ENCODE measurements at places on chromosomes 3 and 15. TPM values are rescaled to one million over a fixed set of nuclear protein-coding genes. Genes with fewer than 3 reads are reported as not detected.
A peak's percentile ranks its signal among the peaks of the same experiment; 100 is the strongest.

DNA sequence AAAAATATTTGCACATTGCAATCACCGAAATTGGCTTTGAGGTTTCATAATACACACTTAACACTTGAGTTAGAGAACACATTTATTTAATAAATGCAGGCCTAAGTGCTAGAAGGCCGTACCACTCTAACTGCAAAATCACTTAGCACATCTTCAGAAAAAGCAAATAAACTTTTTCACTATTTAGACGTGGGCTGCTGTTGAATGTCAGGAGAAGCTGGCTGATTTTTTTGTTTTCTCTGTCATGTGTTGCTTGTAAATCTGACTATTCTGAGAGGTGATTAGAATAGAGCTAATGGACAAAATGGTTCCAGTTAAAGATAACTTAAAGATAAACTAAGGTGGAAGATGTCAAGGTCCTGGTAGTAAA lies 265.1 kb downstream of the FOXP1 start:
- no peak for DNase-seq

- DNase-seq: no peak
Observed at GRCh38 chr15:79994615-79995014, 23.6 kb upstream of the BCL2A1 start.

DNA sequence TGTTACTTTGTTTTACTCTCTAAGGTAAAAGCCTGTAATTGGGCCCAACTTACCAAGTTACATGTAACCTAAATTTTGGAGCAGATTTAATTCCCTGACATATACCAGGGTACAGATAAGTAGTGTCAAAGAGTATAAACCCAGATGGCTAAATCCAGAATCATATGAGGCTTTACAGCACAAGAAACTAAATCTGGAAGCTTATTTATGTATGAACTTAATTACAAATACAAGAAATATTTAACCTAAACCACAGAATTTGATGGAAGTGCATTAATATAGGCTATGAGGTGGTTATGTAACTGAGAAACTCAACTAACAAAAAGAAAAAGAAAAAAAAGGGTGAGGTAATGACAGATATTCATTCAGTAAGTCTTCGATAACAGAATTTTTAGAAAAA lies 930.2 kb upstream of the ALCAM start:
- DNase-seq: no peak

DNA sequence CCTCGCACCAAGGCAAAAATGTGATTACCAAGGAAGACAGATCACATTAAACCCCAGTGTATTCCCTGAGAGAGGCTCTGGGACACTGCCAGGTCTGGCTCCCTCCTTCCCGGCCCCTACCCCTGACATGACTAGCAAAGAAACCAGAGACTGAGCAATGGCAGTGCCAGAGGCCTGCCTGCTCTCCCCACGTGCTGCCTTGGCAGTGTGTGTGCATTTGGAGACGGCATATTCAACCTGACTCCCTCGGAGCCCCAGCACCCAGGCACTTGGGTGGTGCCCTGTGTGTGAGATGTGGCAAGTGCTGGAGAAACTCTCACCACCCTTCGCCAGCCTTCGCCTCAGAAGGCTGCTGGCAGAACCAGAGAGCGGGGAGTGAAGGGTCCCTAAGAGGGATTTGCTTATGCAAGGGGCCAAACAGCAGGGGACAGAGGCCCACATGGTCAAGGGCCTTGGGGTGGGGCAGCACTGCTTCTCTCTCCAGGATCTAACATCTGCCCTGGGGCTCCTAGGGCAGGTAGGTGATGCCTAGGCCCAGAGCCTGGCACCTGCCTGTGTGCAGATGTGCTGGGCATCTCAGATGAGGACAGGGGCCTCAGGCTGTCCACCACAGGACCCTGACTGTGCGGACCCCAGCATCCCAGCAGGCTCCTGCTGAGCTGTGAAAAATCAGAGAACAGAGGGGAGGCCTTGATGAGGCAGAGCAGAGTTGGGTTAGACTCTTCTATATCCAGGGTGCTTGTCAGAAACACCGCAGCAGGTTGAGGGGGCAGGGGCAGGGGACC lies 23.6 kb upstream of the PLXNA1 start:
- DNase-seq: no peak

DNA sequence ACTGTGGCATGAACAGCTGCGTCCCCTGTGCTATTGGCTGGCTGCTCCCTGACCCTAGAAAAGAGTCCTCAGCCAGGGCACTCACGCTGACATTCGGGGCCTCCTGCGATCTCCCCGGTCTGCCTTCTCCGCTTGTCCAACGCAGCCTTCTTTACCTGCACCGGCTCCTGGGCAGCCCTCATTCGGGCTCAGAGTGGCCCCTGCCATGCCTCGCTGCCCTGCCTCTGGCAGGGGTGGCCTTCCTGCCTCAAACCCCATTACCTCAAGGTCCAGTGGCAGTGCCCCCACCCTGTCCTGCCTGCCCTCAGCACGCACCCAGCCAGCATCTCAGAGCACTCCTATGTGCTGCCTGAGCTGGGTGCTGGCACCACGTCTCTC lies 86.5 kb downstream of the TBC1D2B start:
- peak; percentile 76 for DNase-seq

- no peak for DNase-seq
Observed at GRCh38 chr3:41290736-41291135, 91.4 kb downstream of the CTNNB1 start.

DNA sequence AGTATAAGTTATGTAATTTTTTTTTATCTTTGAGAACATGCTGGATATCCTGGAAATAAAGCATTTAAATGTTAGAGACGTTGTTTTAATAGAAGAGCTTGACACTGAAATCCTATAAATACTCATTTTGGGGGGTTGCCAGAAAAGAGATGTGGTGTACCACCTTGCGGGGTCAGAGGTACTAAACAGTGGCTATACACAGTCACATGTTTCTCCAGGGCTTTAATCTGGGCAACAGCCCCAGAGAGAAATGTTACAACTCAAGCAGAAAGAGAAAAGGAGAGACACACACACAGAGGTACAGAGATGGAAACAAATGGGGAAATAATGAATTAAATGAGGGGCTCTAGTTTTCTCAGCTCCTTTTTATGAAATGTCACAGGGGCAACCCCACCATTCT lies 113.8 kb downstream of the SENP2 start:
- DNase-seq: no peak

DNA sequence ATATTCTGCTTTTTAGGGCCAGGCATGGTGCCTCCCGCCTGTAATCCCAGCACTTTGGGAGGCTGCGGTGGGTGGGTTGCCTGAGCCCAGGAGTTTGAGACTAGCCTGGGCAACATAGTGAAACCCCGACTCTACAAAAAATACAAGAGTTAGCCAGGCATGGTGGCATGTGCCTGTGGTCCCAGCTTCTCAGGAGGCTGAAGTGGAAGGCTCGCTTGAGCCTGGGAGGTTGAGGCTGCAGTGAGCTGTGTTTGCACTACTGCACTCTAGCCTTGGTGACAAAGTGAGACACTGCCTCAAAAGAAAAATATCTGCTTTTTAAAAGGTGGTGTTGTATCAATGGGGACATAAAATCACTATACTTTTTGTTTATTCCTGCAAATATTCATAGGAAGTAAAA lies 112.8 kb downstream of the C3orf38 start:
- DNase-seq: no peak

GRCh38 chr15:38521316-38521715 lies 43.3 kb downstream of the RASGRP1 start:
- no peak for DNase-seq

The C2CD4A gene
- 2.3 TPM for total RNA-seq

The FBXO40 gene
- total RNA-seq: not detected

The SCG5 gene
- total RNA-seq: 37.4 TPM

The RBPMS2 gene
- 0.74 TPM for total RNA-seq

The CHRFAM7A gene
- total RNA-seq: 1.1 TPM

Data from pancreas (tissue), 10 donors.